ENCODE measurements at places on chromosomes 3 and 15.

DNA sequence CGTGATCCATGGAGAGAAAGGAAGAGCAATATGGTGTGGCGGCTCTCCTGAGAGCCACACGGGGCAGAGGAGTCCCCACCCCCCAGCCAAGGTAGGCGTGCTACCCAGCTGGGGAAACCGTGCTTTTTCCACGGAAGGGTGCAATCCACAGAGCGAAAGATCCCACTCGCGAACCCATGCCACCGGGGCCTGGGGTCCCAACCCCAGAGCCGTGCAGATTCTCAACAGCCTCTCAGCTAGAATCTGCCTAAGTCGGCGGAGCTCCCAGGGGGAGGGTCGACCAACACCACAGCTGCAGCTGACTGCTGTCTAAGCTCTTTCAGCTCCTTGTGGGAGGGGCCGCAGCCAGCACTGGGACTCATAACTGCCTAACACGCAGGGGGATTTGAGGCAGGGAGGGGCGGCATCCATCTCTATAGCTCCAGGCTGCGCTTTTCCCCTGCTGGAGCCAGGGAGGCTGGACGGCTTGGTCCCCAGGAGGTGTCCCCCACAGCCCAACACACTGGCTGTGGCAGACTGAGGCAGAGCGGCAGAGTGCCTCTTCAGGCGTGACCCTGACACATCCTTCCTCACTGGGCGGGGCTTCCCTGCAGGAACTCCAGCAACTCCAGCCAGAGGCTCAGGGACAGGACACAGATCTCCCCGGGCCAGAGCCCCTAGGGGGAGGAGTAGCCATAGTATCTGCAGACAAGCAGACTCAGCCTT, 107.6 kb upstream of the ZBTB20 start:
- no peak for DNase-seq

DNA sequence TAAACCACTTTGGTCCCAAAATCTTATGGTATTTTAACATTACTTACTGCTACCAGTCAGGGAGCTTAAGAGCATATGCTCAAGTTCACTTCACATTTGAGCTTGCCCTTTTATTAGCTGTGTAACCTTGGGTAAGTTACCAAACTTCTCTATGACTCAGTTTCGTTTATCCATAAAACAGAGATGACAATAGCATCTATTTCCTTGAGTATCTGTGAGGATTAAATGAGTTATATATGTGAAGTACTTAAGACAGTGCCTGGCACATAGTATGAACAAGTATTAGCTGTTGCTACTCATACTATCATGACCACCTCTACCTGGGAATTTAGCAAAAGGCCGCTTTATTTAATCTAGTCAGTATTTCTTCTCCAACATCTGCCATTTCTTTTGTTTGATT, 5.9 kb downstream of the ATOSA start:
- no peak for DNase-seq

GRCh38 chr3:144128108-144128892, 156.7 kb downstream of the DIPK2A start:
- DNase-seq: no peak

GRCh38 chr15:77505556-77505955, 84.9 kb downstream of the HMG20A start:
- DNase-seq: no peak

GRCh38 chr3:49257187-49257586, 19.8 kb downstream of the C3orf62 start:
- no peak for DNase-seq

DNA sequence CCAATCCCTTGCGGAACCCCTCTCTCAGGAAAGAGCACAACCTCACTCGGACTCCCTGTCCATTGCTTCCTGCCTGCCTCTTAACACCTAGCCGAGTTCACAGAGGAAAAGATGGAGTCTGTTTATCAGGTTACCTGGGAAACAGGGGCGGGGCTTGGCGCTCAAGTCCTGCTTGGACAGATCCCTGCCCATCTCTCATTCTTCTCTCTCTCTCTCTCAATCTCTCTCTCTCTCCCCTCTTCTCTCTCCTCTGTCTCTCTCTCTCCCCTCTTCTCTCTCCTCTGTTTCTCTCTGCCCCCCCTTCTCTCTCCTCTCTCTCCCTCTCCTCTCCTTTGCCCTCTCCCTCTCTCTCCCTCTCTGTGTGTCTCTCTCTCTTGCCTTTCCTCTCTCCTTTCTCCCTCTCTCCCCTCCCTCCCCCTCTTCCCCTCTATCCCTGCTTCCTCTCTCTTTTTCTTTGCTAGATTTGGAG, at the start of gene EFHB:
EFHB (minus strand) TSS at position 120 of the 469 bp plus-strand sequence. CDS start 199 bp downstream, outside the sequence.
- no peak for DNase-seq

DNA sequence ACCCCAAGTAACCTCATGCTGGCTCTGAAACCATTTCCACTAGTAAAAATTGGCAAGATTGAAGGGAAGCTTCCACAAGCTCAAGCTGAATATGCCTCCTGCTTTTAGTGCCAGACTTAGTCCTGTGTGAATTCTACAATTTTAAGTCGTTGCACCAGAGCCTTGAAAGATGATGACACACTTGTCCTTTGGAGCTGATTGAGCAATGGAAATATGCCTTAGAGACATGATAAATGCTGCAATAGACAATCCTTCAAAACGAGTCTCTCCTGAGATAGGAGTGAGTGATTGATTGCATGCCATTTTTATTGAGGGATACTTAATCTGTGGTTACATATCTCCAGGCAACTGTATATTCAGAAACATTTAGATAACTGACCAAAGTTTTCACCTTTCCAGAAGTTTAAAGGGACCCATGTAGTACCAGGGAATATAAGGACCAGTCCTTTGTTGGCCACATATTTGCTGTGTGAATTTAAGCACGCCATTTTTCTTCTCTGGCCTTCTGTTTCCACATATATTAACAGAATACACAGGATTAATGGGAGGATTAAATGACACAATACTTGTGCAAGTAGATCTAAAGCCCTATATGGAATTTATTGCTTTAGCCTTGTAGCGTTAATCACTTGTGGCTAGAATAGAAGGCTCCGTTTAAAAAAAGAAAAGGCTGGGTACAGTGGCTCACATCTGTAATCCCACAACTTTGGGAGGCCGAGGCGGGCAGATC, 65.1 kb downstream of the PPARG start:
- no peak for DNase-seq

DNA sequence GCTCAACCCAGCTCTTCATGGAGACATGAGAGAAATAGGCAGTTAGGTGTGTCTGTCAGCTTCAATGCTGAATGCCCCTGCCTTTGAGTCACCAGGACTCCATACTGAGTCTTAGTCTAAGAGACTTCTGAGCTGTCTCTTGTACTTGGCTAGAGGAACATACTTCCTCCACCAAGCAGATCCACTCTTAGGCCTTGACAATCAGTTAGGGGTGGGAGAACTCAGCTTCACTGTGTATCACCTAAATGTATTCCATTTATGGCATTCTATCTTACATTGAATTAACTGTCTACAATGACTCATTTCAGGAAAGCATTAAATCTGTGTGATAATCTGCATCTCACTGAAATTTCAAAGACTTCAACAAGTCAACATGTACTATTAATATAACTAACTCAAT, 66.0 kb downstream of the STAC start:
- no peak for DNase-seq

DNA sequence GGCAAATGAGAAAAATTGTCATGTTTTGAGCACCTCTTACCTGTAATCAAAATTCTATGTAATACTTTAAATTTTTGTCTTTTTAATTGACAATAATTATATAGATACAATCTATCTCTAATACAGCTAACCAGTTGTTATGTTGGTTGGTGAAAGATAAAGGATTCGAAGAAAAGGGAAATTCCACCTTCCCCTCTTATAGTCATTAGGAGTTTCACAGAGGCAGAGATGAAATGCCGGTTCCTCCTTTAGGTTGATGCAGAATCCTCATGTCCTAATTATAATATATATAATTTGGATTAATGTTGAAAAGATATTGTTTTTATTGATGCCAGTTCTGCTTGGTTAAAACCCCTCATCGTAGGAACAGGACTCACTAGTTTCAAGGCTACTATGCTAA, 67.1 kb downstream of the LRCH3 start:
- DNase-seq: no peak

DNA sequence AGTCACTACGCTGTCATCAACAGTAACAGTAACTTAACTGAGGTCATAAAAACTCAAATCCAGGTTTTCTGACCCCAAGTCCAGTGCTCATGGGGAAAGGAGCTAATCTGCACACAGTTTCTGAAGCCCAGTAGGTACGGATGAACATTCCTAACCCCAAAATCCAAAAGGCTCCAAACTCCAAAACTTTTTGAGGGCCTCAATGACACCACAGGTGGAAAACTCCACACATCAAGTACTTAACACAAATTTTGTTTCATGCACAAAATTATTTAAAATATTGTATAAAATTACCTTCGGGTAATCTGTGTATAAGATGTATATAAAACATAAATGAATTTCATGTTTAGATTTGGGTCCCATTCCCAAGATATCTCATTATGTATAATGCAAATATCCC, 10.5 kb downstream of the MRPL46 start:
- DNase-seq: no peak

DNA sequence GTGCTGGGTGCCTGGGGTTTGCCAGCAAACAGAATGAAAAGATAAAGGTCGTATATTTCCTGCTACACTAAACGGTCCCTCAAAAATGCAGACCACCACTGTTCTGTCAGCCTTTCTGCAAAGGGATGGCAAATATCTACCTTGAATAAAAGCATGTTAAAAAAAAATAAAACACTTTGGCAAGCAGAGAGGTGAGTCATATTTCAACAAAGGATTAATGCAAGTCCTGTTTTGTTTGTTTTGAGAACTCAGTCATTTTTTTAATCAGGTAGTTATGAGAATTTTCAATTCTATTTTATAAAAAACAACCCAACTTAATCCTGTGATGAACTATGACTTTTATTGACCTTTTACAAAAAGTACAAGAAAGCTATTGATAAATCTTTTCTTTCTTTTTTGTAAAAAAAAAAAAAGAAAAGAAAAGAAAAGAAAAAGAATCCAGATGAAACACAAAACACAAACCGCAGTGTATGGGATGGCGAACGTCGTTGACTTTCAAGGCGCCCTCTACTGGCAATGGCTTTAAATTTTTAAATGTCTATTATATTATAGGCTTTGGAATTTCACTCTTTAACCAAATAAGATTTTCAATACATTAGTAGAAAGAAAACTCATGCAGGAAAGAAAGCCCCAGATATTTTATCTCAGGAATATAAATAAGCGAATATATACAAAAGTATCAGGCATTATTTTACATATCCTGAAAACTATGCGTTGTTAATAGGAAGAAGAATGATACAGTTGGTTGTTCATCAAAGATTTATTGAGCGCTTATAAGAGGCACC, 87.8 kb downstream of the NCEH1 start:
- DNase-seq: no peak

- DNase-seq: no peak
Observed at GRCh38 chr3:51681453-51681852, 10.4 kb downstream of the TEX264 start.

- no peak for DNase-seq
Observed at GRCh38 chr3:54421943-54422342, 299.6 kb downstream of the CACNA2D3 start.

DNA sequence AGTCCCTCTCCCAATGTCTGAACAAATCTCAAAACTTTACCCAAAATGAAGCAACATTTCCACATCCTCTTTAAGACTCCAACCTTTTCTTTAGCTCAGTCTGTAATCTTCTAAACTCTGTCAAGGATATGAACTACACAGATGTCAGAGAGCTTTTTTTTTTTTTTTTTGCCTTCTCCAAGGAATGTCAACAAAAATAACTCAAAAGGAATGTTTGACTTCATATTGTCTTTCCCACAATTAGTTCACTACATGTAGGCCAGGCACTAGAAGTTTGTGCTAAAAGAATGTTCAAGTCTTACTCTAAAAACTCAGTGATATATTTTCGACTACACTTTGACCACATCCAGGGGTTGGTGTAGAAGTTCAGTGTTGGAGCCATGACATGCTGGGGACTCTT, 37.1 kb downstream of the ADAMTS9 start:
- no peak for DNase-seq

- no peak for DNase-seq
Observed at GRCh38 chr3:56423661-56424099, 44.6 kb downstream of the ERC2 start.

Measured in cortex of kidney (tissue), 1 donor.